ENCODE measurements at places on chromosomes 5 and 9.

DNA sequence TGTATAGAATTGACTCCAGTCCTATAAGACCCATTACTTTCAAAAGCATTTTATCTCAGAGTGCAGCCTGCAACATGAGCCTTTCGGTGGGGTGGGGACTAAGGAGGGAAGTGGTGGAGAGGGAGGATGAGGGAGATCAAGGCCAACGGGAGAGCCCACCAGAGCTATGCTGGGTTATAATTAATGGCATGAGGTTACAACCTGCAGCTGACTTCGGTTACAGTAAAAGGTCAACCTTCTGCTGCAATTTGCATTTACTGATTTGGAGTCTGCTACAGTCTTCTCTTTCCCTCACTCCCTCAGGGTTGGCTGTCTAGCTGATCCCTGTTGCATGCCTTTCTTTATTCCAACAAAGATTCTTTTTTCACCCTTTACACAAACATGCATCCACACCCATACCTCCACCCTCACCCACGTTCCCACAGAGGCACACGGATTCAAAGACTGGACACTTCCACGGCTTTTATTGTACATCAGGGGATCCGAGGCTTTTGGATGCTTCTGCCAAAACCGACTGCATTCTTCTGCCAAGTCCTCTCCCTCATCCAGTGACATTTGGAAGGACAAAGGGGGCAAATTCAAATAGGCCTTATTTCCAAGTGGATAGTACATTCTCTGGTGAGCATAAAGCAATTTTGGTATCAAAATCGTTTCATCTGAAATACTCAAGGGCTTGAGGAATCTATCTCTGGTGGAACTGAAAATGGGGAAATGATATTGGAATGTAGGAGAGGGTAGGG is 381.2 kb downstream of the NFIB start:
- DNase-seq = no peak

DNA sequence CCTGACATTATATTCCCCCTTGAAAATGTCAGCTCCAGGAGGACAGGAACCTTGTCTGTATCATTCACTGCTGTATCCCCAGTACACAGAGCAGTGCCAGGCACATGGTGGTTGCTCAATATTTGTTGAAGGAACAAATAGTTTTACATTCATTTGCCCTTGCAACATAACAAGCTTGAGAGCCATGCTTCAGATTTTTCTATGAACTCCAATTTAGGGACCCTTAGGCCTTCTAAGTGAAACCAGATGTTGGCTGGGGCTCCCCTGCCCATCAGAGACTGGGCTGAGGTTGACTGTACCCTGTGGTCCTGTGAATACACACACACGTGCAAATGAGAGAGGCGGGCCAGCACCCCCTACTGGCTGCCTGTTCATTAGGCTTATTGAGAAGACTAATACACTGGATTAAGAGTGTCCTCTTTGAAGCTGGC is 214.9 kb upstream of the WWC1 start:
- no peak for DNase-seq

- no peak for DNase-seq
Observed at GRCh38 chr5:62587737-62588136, 9.1 kb downstream of the LRRC70 start.

- no peak for DNase-seq
Observed at GRCh38 chr9:94145640-94146039, 61.4 kb downstream of the PTPDC1 start.

DNA sequence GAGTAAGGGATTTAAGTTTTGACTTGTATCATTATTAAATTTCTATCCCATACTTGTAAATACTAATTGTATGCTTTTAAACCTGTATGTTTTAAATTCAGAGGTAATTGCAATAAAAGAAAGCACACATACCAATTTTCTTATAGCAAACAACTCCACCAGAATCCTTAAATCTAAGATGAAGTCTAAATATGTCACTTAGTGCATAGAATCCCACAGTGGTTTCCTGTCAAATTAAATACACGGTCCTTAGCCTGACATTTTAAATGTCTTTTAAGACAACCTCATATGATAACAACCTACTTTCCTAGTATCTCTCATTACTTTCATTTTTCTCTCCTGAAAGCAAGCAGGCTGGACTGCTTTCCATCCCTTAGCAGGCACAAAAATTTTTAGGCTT is 52.0 kb downstream of the JMY start:
- no peak for DNase-seq

- DNase-seq = no peak
Observed at GRCh38 chr9:26800322-26800721, 92.3 kb downstream of the CAAP1 start.

All from DMS153 (cell line).